ENCODE measurements at places on chromosomes 1 and 21.
A peak's percentile ranks its signal among the peaks of the same experiment; 100 is the strongest.

- DNase-seq: no peak
These were observed 40.3 kb downstream of the TRIM33 start for GRCh38 chr1:114470681-114471080.

- no peak for DNase-seq
These were observed 21.3 kb downstream of the HMGCS2 start for GRCh38 chr1:119747451-119747850.

DNA sequence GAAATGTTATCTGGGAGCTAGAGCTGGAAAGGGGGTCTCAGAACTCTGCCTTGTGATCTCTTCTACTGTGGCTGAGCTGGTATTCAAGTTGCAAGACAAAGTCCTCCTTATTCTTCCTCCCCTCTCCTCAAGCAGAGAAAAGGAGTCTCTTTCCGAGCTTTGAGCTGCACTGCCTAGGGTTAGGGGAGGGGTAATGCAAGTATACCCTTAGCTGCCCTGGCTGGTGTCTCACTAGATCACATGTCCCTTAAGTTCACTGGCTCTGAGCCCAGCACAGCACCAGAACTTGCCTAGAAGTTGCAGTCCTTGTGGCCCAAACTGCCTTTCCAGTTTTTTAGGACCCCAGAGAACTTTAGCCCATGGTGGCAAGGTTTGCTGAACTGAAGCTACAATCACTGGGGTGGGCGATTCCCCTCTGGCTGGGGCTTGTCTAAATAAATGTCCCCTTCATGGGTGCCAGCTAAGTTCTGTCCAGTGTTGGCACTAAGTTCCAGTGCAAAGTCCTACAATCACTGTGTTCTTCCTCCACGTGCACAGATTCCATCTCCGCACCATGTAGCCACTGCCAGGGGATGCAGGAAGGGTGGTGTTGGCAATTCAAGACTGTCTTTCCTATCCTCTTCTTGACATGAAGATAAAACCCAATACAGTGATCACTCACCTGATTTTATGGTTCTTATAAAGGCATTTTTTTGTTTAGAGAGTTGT lies 22.7 kb upstream of the CHIA start:
- DNase-seq: no peak

- no peak for DNase-seq
These were observed 36.2 kb upstream of the LYST start for GRCh38 chr1:235902677-235903542.

GRCh38 chr1:77565321-77565720 lies 117.1 kb downstream of the ZZZ3 start:
- DNase-seq: no peak

- DNase-seq: no peak
These were observed 59.1 kb downstream of the SPSB1 start for GRCh38 chr1:9351654-9352271.

DNA sequence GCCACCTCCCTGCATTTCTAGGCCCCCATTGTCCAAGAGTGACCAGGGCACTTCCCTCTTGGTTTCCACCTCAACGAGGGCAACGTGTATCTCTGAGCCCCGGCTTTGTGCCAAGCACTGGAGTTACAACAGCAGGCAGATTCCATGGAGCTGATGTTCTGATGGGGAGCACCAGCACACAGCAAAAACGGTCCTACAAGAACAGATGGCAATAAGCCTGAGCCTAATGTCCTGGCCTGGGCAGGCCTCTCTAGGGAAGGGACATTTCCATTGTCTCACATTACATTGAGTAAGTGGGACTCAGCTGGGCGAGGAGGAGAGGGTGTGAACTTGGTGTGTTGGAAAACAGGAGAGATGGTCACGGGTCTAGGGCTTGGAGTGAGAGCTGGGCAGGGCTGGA lies 27.2 kb upstream of the NPPB start:
- DNase-seq: no peak

GRCh38 chr1:67689267-67690017 lies 4.4 kb downstream of the GADD45A start:
- DNase-seq: no peak

DNA sequence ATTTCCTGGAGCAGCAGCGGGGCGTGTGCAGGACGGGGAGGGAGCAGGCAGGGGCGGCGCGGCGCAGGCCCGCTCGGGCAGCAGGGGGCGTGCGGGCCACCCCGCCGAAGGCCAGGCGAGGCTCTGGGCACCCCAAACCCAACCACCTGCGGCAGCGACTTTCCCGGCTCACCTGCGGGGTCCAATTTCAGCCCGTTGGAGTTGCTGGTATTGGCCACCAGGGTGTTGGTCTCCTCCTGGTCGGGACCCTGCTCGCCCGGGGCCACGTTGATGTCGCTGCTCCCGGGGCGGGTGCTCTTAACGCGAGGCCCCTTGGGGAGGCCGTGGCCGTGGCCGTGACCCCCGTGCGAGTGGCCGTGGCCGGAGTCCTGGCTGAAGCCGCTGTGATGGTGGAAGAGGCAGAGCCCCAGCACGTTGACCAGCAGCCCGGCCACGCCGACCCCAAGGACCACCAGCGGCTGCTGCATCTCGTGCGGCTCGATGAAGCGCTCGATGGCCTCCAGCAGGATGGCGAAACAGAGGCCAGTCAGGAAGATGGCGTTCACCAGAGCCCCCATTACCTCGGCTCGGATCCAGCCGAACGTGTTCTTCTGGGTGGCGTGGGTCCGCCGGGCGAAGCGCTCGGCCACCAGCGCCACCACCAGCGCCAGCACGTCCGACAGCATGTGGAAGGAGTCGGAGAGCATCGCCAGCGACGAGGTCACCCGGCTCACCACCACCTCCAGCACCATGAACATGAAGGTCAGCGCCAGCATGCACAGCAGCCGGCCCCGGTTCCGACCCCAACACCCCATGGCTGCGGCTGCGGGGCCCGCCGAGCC lies 932 bp downstream of the SLC30A1 start:
- peak; percentile 85 for DNase-seq

- no peak for DNase-seq
These were observed 76.1 kb upstream of the KIAA0040 start for GRCh38 chr1:175268720-175269119.

DNA sequence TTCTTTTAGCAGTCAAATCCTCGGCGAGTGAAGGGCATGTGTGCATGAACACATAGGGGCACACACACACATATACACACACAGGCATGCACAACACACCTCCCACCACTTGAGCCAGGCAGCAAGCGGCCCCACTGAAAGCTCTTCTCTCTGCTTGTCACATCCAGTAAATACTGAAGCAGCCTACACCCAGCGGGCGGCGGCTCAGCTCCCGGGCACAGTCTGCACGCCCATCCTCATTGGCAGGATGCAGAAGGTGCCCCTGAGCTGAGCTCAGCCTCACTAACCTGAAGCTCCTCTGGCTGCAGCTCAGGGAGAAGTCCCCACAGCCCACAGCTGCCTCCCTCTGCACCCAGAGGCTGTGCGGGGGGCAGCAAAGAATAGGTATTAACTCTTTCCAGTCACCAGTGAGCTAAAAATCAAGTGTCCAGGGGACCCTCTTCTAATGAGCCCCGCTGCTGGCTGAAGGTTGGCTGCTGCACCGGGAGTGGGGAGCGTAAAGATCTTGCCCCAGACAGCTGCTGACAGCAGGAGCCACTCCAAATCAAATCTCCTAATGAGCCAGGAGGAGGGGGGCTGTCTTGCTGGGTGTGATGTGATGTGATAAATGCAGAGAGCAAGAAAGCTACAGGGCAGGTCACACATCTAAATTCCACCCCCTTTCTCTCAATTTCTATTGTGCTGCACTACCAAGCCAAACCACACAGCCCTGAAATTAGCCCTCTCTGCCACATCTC lies 12.5 kb downstream of the RGS8 start:
- DNase-seq: no peak

DNA sequence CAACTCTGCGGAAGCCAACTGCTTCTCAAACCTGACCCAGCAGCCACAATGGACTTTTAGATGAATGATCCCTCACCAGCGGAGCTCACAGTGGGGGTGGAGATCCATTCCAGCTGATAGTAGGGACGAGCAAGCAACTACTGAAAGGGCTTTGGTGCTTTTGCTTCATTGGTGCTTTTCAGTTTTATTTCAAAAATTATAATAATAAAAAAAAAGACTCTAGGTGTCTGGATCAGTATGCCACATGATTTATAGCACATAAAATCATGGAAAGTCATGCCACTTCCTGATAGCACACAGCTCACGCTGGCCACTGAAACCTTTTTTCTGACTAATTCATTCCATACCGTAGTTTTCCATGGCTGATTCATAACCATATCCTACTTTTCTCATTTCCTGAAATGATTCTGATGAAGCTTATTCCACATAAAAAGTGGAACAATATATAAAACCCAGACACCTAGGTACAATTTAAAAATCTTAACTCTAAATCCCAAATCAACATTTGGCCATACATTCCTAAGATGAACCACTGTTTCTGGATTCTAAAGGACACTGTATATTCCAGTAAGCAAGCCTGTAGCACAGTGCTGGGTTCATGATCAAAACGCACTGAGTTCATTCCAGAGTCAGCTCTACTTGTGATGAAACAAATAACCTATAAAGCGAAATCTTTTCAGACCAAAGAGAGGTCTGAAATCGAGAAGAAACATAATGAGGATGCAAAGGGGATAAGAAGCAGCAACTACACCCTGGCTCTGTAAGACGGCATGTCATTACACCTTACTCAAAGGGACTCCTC lies 41.3 kb upstream of the KCNE1 start:
- DNase-seq: no peak

- DNase-seq: peak; percentile 49
These were observed 20.7 kb upstream of the CYP2J2 start for GRCh38 chr1:59947047-59947938.

DNA sequence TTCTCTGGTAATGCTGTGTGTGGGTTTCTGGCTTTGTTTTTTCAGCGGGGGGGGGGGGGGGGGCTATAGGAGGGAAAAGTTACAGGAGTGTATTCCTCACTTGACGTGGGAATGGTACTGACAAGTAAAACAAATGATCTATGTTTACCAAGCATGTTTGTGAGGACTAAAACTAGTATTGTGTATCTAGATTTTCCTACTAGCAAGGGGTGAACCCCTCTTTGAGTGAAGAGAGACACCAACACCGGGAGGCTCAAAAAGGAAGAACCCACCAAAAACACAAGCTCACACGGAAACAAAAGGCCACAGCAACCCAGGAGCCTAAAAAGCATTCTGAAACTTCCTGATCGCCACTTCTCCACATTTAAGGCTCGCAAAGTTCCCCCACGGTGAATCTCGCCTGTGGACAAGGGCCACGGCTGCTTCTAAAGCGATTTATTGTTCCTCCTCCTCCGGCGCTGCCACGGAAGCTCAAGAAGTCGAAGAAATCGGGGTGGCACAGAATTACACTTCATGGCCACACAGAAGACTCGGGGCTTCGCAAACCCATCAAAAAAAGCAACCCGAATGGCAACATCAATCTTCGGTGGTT lies 703 bp downstream of the PUM1 start:
- DNase-seq: peak; percentile 42

GRCh38 chr1:41673378-41673777 lies 188.9 kb upstream of the EDN2 start:
- peak; percentile 49 for DNase-seq

- DNase-seq: no peak
These were observed 59.1 kb upstream of the SIM2 start for GRCh38 chr21:36639769-36640168.

DNA sequence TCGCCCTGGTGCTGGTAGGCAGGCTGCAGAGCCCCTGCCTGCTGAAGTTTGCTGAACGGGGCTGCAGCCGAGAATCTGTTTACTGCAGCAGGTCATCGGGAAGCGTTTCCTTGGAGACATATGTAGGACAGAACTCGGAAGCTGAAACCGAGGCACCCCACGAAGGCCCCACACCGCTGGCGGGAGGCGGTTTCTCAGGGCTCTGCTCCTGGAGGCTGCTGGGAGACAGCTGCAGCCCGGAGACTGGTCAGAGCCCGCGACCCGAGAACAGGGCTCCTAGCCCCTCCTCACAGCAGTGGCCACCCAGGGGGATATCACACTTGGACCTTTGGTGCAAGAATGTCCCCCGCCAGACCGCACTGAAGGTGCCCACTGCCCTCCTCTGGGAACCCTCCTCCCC lies 12.7 kb upstream of the PLCH2 start:
- no peak for DNase-seq

DNA sequence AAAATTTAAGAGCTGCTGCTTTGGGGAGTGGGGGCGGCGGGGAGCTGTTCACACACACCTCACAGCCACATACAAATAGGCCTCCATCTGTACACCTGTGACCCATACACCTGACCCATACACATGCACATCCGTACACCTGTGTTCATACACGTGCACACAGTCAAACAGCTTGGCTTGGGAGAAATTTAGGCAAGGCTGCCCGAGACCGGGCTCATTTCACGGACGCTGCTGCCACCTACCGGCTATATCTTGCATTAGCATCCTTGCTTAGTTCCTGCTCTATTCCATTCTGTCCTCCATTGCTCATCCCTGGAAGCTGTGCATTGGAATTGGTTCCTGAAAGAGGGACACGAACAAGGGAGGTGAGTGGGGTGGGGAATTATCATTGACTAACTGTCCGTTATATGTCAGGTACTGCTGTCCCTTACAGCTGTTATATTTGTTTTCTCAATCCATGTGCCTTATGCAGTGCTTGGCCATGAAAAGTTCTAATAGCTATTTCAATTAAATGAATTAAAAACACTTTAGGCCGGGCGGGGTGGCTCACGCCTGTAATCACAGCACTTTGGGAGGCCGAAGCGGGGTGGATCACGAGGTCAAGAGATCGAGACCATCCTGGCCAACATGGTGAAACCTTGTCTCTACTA lies 37.1 kb upstream of the EPB41 start:
- peak; percentile 77 for DNase-seq

- no peak for DNase-seq
These were observed 10.7 kb downstream of the RCC1 start for GRCh38 chr1:28516518-28516956.

- no peak for DNase-seq
These were observed 11.9 kb upstream of the VHLL start for GRCh38 chr1:156310962-156311361.

GRCh38 chr1:58695206-58695605 lies 4.7 kb downstream of the MYSM1 start:
- no peak for DNase-seq

DNA sequence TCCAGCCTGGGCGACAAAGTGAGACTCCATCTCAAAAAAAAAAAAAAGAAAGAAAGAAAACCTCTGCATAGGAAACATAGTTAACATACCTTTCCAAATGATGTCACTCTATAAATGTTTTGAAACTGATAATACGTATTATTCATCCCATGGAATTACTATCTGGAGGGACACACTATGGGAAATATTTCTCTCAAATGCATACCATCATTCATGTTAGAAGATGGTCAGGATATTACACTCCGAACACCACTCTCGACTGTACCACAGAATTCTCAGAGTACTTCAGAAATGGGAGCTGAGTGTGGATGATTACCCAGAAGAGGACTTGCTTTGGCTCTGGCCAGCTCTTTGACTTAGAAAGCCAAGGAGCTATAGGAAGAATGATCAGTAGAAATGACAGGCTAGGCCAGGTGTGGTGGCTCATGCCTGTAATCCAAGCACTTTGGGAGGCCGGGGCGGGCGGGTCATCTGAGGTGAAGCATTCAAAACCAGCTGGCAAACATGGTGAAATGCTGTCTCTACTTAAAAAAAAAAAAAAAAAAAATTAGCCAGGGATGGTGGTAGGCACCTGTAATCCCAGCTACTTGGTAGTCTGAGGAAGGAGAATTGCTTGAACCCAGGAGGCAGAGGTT lies 5.2 kb upstream of the LIN28A start:
- DNase-seq: no peak

GRCh38 chr1:114828251-114828650 lies 26.4 kb upstream of the SYCP1 start:
- DNase-seq: no peak

- no peak for DNase-seq
These were observed 3.2 kb downstream of the EVA1C start for GRCh38 chr21:32415451-32416398.

Data from germinal center (tissue), 1 donor.